ENCODE measurements at places on chromosomes 12 and 14.

DNA sequence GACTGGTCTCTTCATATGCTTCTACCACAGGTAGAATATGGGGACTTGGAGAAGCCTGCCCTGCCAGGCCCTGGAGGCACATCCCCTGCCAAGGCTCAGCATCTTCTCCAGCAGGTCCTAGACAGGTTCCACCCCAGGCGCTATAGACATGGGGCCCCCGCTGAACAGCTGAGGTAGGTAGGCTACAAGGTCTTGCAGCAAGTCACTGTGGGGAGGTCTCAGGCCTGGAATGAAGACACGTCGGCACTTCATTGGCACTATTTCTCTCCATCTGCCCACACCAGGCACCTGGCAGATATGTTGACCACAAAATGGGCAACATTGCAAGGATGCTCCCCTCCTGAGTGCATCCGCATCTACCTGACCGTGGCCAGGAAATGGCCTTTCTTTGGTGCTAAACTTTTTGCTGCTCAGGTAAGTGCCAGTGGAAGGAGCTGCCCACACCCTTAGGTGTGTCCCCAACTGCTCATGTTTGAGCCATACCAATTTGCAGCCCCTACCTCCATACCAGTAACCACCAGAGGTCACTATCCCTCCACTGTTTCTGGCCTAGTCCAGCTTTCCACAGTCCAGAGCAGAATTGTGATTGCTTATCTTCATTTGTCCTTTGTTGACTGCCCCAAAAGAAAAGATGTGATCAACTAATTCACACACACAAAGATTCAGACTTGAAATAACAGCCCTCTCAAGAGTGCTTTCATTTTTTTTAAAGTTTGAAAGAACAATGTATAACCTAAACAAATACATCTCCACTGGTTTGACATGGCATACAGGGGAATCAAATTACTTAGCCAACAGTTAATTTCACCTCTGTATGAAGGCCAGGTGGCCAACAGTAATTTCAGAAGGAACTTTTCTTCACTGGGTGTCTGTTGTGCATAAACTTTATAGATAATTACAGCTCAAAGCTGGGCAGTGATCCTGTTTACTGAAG, 16.1 kb downstream of the PIGH start:
- DNase-seq, result peak; percentile 32

- no peak for DNase-seq
These were observed 339.2 kb downstream of the ACSS3 start for GRCh38 chr12:81417056-81417455.

- DNase-seq, result peak; percentile 86
These were observed at the start of gene AHNAK2 for GRCh38 chr14:104977681-104978653. Gene AHNAK2 (minus strand): TSS chr14:104978374. CDS start chr14:104978237, 137 bp downstream.

DNA sequence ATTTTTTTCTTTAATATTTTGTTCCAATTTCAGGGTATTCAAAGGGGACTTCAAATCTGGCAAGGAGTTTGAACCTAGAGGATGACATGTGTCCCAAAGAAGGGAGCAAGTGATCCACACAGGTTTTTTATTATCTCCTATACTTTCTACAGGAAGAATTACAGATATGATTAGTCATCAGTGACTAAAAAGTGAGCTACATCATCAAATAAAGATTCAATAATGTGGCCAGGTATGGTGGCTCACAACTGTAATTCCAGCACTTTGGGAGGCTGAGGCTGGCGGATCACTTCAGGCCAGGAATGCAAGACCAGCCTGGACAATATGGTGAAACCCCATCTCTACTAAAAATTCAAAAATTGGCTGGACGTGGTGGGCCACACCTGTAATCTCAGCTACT, 24.2 kb downstream of the GLT8D2 start:
- no peak for DNase-seq

DNA sequence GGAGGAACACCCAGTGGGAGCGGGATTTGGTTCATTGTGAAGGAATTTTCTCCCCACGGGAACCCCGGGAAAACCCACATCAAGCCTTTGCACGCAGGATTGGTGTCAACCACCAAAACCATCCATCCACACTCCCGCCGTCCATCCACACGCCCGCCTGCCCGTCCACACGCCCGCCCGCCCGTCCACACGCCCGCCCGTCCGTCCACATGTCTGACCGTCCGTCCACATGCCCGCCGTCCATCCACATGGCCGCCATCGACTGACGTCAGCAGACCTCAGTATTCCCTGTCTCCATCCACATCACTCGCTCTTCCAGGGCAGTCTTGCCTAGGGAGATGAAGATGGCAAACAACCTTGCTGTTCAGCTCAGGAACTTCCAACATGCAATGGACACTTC, 6.7 kb upstream of the GPR132 start:
- DNase-seq, result no peak

- DNase-seq, result no peak
These were observed 31.8 kb upstream of the GALNT9 start for GRCh38 chr12:132360906-132361777.

- peak; percentile 68 for DNase-seq
These were observed at the start of the genes LYSET and MOAP1 for GRCh38 chr14:93184391-93185348. Gene LYSET (plus strand): TSS chr14:93185317. CDS start chr14:93185406, 89 bp downstream. Gene MOAP1 (minus strand): TSS chr14:93184897. CDS start chr14:93184242, 655 bp downstream.

GRCh38 chr12:109527489-109528123, 45.7 kb downstream of the MMAB start:
- no peak for DNase-seq

DNA sequence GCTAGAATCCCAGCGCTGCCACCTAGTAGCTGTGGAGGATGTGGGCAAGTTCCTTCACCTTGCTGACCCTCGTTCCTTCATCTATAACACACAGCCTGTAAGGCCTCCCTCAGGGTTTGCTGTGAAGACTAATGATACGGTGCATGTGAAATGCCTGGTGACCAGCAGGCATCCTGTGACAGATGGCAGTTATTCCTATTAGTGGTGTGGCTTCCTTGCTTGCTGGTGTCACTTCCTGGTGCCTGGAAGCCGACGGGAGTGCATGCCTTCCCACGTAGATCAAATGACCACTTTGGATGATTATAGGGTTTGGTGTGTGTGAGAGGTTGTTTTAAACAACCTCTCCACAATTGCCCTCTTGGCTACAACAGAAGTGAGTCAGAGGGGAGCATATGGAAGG, 894.9 kb downstream of the VRK1 start:
- no peak for DNase-seq

DNA sequence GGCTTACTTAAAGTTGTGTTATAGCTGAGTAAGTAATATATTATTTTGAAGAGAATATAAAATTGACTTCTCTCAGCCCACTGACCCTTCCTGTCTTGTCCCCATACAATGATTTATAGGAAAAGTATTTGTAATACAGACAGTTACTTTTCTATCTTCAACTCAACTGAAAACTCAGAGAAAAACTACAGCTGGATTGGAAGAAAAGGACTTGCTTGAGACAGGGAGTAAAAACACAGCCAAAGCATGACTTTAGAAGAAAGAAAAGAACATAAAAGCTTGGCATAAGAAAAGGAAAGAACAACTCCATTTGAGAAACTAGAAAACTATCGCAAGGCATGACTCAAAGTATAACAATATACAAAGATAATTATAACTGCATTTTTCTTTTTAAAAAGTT, 57.5 kb downstream of the MSRB3 start:
- no peak for DNase-seq

DNA sequence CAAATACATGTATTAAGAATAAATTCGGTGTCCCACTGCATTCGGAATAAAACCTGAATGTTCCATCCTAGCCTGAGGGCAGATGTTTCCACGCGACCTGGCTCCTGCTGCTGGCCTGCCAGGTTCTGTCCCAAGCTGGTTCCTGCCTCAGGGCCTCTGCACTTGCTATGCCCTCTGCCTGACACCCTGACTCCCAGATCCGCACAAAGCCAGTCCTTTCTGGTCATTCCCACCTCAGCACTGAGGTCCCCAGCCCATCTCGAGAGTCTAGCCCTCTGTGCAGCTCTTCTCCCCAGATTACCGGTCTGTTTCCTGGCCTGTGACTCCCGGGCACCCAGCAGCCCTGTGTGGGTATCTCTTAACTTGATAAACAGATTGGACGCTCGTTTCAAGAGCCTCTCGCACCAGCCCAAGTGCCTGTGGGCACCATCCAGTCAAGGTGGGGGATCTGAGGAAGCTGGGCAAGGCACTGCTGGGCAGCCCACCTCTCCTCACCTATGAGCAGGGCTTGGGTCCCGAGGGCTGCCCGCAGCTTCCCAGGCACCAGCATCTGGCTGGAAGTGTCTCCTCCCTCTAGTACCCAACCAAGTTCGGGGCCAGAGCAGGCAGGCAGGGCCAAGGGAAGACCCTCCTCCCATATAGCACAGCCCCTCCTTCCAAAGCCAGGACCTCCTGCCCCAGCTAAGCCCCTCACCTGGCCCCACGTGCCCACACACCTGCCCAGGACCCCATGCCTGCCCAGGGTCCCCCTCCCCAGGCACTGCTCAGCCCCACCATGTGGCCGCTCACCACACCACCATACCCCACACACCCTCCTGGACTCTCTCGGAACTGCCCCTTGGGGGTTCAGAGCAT, 132.2 kb downstream of the NCOR2 start:
- DNase-seq, result no peak

DNA sequence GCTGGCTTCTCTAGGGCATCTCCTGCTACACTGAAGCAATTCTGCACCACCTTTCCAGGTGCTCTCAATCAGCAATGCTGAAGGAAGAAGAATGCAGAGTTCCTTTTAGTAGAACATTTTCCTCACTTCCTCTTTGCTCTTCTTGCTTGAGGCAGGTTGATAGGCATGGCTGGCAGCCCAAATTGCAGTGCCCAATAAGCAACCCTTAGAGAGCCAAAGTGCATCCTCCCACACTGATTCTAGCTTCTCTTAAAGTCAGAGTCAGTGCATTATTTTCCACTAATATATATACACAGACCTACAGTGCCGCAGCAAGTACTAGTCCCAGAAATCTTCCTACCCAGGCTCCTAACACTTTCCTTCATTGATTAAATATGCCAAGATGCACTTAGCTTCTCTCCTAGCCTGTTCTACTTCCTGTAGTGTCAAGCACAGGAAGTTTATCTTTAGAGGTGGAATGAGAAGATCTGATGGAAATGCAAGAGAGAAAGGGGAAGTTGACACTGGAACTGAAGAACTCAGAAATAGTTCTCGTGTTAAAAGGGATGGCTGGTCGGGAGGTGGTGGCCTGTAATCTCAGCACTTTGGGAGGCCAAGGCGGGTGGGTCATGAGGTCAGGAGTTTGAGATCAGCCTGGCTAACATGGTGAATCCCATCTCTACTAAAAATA, 132.7 kb downstream of the SSPN start:
- no peak for DNase-seq

GRCh38 chr12:119230807-119231206, 52.1 kb downstream of the HSPB8 start:
- DNase-seq, result no peak

GRCh38 chr12:68446901-68447796, 115.0 kb upstream of the MDM1 start:
- DNase-seq, result no peak

- no peak for DNase-seq
These were observed 553.7 kb downstream of the FOXG1 start for GRCh38 chr14:29320286-29320685.

DNA sequence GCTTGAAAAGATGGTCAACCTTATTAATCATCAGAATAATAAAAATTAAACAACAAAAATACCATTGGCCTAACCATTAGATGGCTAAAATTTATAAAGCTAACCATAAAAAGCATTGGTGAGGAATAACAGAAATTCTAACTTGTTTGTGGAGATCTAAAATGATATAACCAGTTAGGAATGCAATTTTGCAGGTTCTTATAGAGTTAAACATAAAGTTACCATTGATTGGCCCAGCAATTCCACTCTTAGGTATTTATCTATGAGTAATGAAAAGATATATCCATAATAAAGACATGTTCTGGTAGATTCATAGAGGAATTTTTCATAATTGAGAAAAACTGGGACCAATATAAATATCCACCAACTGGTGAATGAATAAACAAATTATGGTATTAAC, 1098.6 kb downstream of the FSCB start:
- DNase-seq, result no peak

GRCh38 chr12:58804749-58805148, 115.6 kb downstream of the LRIG3 start:
- no peak for DNase-seq

DNA sequence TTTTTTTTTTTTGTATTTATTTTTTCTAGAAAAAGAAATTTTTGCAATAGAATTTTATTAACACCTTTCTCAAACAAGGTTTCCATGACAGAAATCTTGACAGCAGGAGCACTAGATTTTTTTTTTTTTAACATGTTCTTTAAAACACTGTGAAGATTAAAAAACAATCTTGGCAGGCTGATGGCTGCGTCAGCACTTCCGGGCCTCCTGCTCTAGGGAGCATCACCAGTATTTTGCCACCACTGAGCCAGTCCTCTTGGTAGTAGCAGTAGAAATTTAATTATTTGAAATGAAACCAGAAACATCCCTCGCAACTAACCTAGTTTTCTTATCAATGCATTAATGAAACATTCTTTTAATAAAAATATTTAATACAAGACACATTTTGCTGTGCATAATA, 99.6 kb downstream of the APAF1 start:
- no peak for DNase-seq

GRCh38 chr12:45909041-45909713, 81.2 kb downstream of the SCAF11 start:
- no peak for DNase-seq

DNA sequence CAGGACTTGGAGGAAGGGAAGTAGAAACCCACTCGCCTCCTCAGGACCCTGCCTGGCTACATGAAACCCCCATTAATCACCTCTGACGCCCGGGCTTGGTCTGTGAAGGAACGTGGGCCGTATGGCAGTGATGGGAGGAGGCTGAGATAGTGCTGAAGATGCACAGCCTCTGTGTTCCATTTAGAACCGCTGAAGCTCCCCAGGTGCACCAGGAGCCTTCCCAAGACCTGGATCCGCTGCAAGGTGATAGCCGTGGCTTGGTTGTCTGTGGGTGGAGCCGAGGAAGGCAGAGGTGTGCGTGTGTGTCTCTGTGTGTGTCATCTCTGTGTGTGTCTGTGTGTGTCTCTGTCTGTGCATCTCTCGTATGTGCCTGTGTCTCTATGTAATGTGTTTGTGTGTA, 293.1 kb downstream of the CACNA1C start:
- no peak for DNase-seq

DNA sequence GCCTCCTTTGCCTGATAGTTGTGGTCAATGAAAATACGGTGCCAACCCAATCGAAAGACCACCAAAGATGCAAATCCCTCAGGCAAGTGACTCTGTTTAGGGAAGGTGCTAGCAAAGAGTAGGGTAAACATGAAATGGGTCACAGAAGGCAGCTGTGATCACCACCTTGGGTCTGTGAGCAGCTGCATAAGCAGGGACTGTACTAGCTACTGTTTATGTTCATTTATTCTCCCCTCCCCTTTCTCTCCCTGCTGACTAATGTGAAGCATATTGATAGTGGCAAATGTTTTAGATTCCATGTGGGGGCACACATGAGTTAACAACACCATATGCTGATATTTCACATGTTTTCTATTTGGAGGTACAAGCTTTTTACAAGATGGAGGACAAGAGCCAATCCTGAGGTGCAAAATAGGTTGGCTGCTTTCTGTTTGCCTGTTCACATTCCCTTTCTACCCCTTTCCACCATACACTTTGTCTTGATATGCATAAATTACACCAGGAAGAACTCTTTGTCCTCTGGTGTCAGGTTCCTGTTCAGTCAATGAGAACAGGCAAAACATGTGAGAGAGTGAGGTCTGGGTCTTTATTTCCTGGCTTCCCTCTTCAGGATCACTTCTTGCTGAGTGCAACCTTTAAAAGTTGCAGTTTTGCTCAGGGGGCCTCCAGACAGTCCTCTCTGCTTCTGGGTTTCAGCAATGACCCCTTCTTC, 71.1 kb downstream of the AVPR1A start:
- DNase-seq, result no peak

Data from spinal cord (tissue), 10 donors.